Activated T-helper 2 cell treated with anti-CD3 and anti-CD28 coated beads, Interferon-gamma antibody, Interleukin-2, Interleukin-4, amounts not matched to agents 10 μg/mL and 5 μg/mL and 100 μg/mL, durations not matched to agents 14 hours and 24 hours and 36 hours (primary cell): ENCODE measurements at places on chromosomes 11 and 22. TPM values are rescaled to one million over a fixed set of nuclear protein-coding genes. Genes with fewer than 3 reads are reported as not detected.
A peak's percentile ranks its signal among the peaks of the same experiment; 100 is the strongest.

DNA sequence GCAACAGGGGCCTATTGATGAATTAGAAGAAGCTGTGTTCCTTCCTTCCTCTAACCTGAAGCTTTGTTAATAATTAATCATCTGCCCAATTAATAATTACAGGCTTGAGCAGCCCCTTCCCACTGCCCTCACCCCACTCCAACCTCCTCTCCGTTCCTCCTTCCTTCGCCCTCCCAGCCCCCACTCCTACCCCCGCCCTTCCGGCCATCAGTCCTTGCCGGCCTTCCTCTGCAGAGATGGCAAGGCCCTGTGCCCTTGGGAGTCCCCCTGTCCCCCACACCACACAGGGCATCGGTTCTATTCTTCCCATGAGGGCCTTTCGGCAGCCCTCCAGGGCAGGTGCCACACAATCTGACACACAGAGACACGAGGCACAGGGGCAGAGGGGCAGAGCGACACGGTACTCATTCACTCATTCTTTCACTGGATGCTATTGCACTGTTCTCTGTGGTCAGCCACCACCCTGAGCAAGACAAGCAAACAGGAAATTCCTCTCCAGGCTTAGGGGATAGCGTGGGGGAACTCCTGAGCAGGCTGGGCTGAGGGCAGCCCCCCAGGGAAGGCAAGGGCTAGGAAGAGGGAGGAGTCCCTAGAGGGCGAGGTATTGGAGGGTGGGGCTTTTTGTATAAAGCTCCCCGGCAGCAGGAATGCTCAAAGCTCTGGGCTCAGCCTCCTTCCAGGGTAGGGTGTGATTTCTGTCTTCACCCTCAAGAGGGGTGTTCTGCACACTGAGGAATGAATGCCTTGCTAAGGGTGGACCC lies 14.7 kb downstream of the MGAT3 start:
- DNase-seq: no peak
- no peak overlapping the region for H3K4me3 ChIP-seq
- H3K27me3 ChIP-seq: peaks cover 4% of the 10 kb centered on the region
- peaks cover 11% of the 10 kb centered on the region for H3K4me1 ChIP-seq
- H3K36me3 ChIP-seq: no peaks in the 10 kb centered on the region

DNA sequence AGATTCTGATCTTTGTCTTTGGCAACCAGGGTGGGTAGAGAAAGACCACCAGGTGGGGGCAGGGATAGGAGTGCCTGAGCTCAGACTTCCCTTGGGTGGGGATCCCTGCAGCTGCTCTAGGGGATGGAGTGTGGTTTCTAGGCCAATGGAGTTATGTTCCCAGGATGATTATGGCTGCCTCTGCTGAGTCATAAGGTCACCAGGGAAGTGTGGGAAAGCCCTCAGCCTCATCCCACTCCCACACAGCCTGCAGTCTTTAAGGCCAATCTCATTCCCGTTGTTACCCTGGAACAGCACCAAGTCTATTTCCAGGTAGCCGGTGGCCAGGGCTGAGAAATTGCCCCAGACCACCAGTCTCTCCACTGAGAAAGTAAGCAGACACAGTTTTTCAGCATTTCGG lies 2269.3 kb upstream of the RAG2 start:
- no peak for DNase-seq
- no peaks in the 10 kb centered on the region for H3K4me1 ChIP-seq
- H3K27ac ChIP-seq: no peak overlapping the region
- H3K4me3 ChIP-seq: no peak overlapping the region
- H3K36me3 ChIP-seq: no peaks in the 10 kb centered on the region

DNA sequence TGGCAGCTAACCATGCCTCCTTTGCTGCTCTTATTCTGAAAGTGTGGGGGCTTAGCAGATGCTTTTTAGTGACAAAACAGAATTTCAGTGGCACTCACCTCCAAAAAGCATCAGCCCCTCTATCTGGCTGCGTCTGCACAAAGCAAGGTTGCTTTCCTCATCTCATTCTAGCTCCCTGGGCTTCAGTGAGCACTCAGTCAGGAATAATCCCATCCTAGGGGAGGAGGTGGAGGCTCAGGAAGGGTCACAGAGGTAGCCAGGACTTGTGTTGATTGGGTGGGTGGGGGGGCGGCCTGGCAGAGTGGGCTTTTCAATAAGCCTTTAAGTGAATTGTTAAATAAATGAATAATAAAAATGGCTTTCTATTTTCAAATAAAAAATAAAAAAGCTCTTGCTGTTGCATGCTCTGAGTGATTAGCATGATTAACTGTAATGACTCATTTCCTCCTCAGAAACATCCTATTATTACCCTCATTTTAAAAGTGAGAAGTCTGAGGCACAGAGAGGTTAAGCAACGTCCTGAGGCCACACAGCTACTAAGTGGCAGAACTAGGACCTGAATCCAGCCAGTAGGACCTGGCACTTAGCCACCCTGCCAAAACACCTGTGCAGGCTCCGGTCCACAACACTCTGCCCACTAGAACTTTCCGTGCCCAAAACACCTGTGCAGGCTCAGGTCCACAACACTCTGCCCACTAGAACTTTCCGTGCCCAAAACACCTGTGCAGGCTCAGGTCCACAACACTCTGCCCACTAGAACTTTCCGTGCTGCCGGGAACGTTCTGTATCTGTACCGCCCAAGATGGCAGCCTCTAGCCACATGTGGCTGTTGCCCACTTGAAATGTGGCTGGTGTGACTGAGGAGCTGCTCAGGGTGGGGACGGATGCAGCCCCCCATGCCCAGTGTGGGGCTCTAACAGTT lies 5.5 kb downstream of the B3GAT1 start:
- peaks cover 2% of the 10 kb centered on the region for H3K4me1 ChIP-seq
- no peaks in the 10 kb centered on the region for H3K36me3 ChIP-seq
- H3K27me3 ChIP-seq: peaks cover 27% of the 10 kb centered on the region
- DNase-seq: no peak
- no peak overlapping the region for H3K27ac ChIP-seq

GRCh38 chr11:2516276-2517015 lies 71.6 kb downstream of the KCNQ1 start:
- H3K27ac ChIP-seq: no peak overlapping the region
- DNase-seq: peak; percentile 6
- no peaks in the 10 kb centered on the region for H3K36me3 ChIP-seq
- no peak overlapping the region for H3K4me3 ChIP-seq
- H3K27me3 ChIP-seq: no peaks in the 10 kb centered on the region

DNA sequence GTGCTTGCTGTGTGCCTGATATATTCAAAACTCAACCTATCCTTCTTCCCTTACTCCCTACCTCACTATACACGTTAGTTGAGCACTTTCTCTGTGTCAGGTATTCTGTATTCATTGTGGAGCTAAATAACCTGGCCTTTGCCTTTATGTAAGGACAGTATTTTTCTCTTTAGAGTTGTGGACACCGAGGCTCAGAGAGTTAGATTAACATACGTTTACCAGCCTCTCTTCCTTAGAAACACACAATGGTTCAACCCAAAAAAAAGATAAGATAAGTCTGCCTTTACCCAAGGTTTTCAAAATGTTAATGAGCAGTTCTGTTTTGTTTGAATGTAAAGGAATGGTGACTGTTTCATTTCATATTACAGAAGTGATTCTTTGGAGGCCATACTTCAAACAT lies 45.0 kb downstream of the CBL start:
- H3K27ac ChIP-seq: peak overlapping the region; percentile 21
- peaks cover 31% of the 10 kb centered on the region for H3K4me1 ChIP-seq
- no peak for DNase-seq
- H3K27me3 ChIP-seq: no peaks in the 10 kb centered on the region
- no peak overlapping the region for H3K4me3 ChIP-seq

DNA sequence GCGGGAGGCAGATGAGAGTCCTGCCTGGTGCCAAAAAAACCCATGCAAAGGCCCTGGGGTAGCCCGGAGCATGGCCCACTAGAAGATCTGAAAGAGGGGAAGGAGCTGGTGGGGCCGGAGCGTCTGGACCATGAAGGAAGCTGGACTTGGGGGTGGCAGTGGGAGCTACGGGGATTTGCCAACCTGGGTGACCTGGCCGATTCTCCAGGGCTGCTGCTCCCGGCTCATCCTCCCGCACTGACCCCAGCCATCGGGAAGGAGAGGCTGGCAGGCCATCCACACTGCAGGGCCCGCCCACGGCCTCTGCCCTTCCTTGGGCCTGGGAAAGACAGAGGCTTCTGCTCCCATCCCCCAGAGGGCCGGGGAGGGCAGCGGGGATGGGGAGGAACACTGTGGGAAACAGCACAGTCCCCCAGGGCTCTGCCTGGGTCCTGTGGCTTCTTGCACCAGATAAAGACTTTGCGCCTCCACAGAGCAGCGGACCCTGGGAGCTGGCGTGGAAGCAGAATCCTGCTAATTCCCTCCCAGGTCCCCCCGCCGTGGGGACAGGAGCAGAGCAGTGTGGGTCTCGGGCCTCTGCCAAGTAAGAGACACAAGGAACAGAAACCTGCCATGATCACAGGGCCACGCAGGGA lies 87.1 kb upstream of the LINC01488 start:
- H3K27ac ChIP-seq: no peak overlapping the region
- no peaks in the 10 kb centered on the region for H3K4me1 ChIP-seq
- no peak for DNase-seq
- no peaks in the 10 kb centered on the region for H3K27me3 ChIP-seq
- no peak overlapping the region for H3K4me3 ChIP-seq
- no peaks in the 10 kb centered on the region for H3K36me3 ChIP-seq

- H3K4me1 ChIP-seq: peaks cover 16% of the 10 kb centered on the region
- peak overlapping the region; percentile 86 for H3K4me3 ChIP-seq
- H3K27ac ChIP-seq: peak overlapping the region; percentile 89
- no peaks in the 10 kb centered on the region for H3K27me3 ChIP-seq
These were observed 882 bp upstream of the MAP4K2 start for GRCh38 chr11:64803846-64804345.

DNA sequence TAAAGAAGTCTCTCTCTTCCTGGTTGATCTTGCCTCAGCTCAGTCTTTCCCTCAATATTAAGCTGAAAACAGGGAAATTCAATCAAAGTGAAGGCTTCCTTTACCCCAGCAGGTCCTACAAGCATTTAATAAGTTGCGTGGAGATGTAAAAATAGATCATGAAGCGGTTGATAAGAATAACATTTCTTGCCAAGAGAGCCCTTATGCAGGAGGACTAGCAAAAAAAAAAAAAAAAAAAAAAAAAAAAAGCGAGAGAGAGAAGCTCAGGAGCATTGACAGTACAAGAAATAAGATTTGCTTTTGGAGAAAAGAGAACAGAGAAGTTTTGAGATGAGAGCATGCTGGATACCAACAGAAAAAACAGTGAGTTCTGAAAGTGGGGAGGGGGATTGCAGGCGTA lies 112.2 kb upstream of the CLMP start:
- no peak overlapping the region for H3K4me3 ChIP-seq
- no peak for DNase-seq
- H3K27me3 ChIP-seq: no peaks in the 10 kb centered on the region
- H3K36me3 ChIP-seq: no peaks in the 10 kb centered on the region
- peaks cover 32% of the 10 kb centered on the region for H3K4me1 ChIP-seq
- H3K27ac ChIP-seq: no peak overlapping the region

The OR5A1 gene
- total RNA-seq: not detected in 2 replicates

- H3K4me1 ChIP-seq: peaks cover 31% of the 10 kb centered on the region
- H3K36me3 ChIP-seq: no peaks in the 10 kb centered on the region
- no peak for DNase-seq
- H3K4me3 ChIP-seq: no peak overlapping the region
These were observed 3.4 kb downstream of the MALAT1 start for GRCh38 chr11:65502274-65502554.

GRCh38 chr11:70504246-70505020 lies 106.1 kb downstream of the CTTN start:
- no peaks in the 10 kb centered on the region for H3K4me1 ChIP-seq
- H3K36me3 ChIP-seq: no peaks in the 10 kb centered on the region
- no peak overlapping the region for H3K4me3 ChIP-seq
- no peaks in the 10 kb centered on the region for H3K27me3 ChIP-seq
- no peak for DNase-seq

- H3K27me3 ChIP-seq: no peaks in the 10 kb centered on the region
- no peak overlapping the region for H3K27ac ChIP-seq
- no peak for DNase-seq
- peaks cover 15% of the 10 kb centered on the region for H3K4me1 ChIP-seq
- H3K36me3 ChIP-seq: peaks cover 32% of the 10 kb centered on the region
These were observed 10.0 kb downstream of the CDPF1 start for GRCh38 chr22:46240073-46240472.

The RCOR2 gene
- total RNA-seq: 0.41 and 0.43 TPM in 2 replicates

DNA sequence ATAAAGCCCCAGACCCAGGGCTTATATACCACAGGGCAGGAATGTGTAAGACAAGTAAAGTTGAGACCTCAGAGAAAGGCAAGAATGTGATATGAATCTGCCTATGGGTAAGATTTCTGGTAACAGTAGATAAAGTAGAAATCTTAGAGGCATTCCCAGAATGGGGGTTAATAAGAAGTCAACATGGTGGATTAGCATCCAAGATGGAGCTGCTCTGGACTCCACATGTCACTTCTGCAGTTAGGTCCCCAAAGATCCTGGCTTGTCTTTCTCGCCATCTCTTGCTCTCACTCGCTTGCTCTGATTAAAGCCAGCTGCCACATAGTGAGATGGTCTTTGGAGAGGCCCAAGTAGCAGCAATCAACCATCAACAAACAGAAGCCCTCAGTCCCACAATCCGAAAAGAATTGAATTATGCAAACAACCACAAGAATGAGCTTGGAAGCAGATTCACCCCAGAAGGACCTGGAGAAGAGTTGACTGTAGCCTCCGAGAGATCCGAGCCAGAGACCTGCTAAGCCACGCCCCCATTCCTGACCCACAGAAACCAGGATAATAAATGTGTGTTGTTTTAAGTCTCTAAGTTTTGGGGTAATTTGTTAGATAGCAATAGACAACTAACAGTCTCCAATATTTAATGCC lies 5.4 kb upstream of the C11orf86 start:
- peaks cover 22% of the 10 kb centered on the region for H3K4me1 ChIP-seq
- no peak for DNase-seq
- no peaks in the 10 kb centered on the region for H3K36me3 ChIP-seq
- no peak overlapping the region for H3K27ac ChIP-seq
- peaks cover 5% of the 10 kb centered on the region for H3K27me3 ChIP-seq
- no peak overlapping the region for H3K4me3 ChIP-seq

GRCh38 chr11:72833811-72834493 lies 19.7 kb downstream of the ATG16L2 start:
- H3K4me3 ChIP-seq: no peak overlapping the region
- no peak overlapping the region for H3K27ac ChIP-seq
- peaks cover 37% of the 10 kb centered on the region for H3K36me3 ChIP-seq
- DNase-seq: no peak
- no peaks in the 10 kb centered on the region for H3K27me3 ChIP-seq

DNA sequence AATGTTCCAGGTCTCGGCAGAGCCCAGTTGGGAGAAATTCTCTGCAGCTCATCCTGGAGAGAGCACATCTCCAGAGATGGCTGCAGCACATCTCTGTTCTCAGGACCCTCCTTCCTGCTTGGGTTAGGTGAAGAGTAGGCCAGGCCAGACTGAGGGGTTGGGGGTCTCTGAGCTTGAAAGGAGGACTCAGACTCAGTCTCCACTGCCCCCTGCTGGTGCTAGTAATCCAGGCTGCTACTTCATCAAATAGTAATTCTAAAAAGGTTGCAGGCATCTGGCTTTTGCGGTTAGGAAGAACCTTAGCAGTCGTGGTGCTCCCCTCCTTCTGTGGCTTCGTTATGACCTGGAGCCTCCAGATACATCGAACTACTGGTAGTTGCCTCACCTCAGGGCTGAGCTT lies 9.7 kb downstream of the TUB start:
- no peaks in the 10 kb centered on the region for H3K4me1 ChIP-seq
- no peaks in the 10 kb centered on the region for H3K27me3 ChIP-seq
- H3K36me3 ChIP-seq: no peaks in the 10 kb centered on the region
- no peak overlapping the region for H3K27ac ChIP-seq
- no peak for DNase-seq
- no peak overlapping the region for H3K4me3 ChIP-seq
